Effector memory CD4-positive, alpha-beta T cell (primary cell): ENCODE measurements at places on chromosomes 2 and 18.

DNA sequence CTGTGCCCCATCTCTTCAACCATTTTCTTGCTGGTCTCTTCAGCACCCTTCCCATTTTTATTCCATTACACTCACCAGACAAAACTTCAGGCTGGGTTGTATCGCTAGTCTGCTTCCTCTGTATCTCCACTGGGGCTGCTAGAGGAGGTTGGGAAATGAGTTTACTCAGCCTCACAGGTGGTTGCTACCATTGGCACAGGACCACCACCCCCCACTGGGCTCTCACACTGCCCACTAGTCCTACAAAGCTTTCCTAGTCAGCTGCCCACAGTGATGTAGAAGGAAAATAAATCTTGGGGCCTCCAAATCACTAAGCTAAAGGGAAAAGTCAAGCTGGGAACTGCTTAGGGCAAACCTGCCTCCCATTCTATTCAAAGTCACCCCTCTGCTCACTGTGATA is 12.3 kb upstream of the IL1B start:
- DNase-seq, result no peak
- no peaks in the 10 kb centered on the region for H3K36me3 ChIP-seq
- H3K4me3 ChIP-seq, result no peak overlapping the region
- H3K4me1 ChIP-seq, result no peaks in the 10 kb centered on the region

DNA sequence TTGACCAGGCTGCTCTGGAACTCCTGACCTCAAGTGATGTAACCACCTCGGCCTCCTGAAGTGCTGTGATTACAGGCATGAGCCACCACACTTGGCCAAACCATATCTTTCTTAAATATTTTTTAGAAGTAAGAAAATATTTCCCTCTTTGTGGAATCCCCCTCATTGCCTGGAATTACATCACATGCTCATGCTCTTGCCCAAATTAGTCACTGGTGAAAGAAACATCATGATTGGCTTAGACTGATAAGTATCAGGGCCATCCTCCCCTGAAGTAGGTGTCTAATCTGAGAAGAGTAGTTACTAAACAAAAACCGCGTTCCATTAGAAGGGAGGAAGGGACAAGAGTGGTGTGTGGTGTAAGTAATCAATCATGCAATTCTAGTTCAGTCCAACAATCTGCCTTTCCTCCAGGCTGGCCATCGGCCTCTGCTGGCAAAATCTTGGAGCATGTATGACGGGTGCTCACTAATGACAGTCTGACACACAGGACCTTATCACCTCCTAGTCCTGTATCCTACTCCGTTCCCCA is 52.3 kb upstream of the SCG2 start:
- no peaks in the 10 kb centered on the region for H3K36me3 ChIP-seq
- no peak overlapping the region for H3K4me3 ChIP-seq
- H3K27ac ChIP-seq, result no peak overlapping the region
- no peak for DNase-seq

- no peak overlapping the region for H3K27ac ChIP-seq
- DNase-seq, result no peak
- H3K4me3 ChIP-seq, result no peak overlapping the region
- no peaks in the 10 kb centered on the region for H3K4me1 ChIP-seq
- H3K36me3 ChIP-seq, result no peaks in the 10 kb centered on the region
- no peaks in the 10 kb centered on the region for H3K27me3 ChIP-seq
Observed at GRCh38 chr2:2850859-2851258, 519.8 kb upstream of the MYT1L start.

- H3K27ac ChIP-seq, result no peak overlapping the region
- DNase-seq, result no peak
- no peak overlapping the region for H3K4me3 ChIP-seq
- no peaks in the 10 kb centered on the region for H3K27me3 ChIP-seq
- H3K4me1 ChIP-seq, result no peaks in the 10 kb centered on the region
- H3K36me3 ChIP-seq, result no peaks in the 10 kb centered on the region
Observed at GRCh38 chr2:65172994-65173790, 43.3 kb upstream of the RAB1A start.

GRCh38 chr2:44102790-44103562 is 65.7 kb upstream of the PPM1B start:
- H3K36me3 ChIP-seq, result no peaks in the 10 kb centered on the region
- H3K27me3 ChIP-seq, result no peaks in the 10 kb centered on the region
- H3K4me1 ChIP-seq, result no peaks in the 10 kb centered on the region
- no peak overlapping the region for H3K4me3 ChIP-seq
- no peak overlapping the region for H3K27ac ChIP-seq

DNA sequence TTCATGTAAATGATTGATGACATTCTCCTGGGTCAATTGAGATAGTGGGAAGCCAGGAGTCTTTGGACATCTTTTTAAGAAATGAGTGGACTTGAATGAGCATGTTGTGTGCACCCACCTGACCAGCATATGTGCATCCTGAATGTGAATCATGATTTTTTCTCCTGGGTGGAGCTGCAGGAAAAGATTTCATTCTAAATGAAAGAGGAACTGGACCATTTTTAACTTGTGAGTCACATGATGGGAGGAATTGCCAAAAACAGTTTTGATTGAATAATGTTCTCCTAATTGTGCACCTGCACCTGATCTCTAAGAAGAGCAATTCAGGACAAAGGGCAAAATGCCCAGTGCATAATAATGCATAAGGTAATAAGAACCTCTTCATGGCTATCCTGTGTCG is 32.3 kb downstream of the COPS8 start:
- no peak for DNase-seq
- no peak overlapping the region for H3K27ac ChIP-seq
- no peaks in the 10 kb centered on the region for H3K36me3 ChIP-seq

- peaks cover 4% of the 10 kb centered on the region for H3K27me3 ChIP-seq
- peaks cover 8% of the 10 kb centered on the region for H3K4me1 ChIP-seq
- no peaks in the 10 kb centered on the region for H3K36me3 ChIP-seq
- H3K4me3 ChIP-seq, result no peak overlapping the region
Observed at GRCh38 chr2:36359067-36359466, 3.5 kb downstream of the CRIM1 start.

DNA sequence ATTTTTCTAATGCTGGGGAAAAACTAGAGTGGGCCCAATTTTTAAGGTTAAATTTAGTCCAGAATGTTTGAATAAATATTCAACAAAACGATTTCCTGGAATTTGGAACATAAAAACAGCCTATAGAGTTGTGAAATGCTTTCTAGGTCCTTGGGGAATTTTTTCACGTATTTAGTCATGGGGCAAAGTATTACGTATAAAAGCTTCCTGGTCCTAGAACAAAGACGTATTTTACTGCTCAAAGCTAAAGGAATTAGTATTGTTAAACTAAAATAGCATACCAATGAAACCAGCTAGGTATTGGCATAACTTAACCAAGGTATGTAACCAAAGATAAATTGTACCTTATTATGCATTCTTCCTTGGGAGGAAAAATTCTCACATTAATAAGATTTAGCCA is 1.6 kb downstream of the SESTD1 start:
- no peak overlapping the region for H3K27ac ChIP-seq
- peaks cover 5% of the 10 kb centered on the region for H3K4me1 ChIP-seq
- H3K36me3 ChIP-seq, result no peaks in the 10 kb centered on the region
- DNase-seq, result no peak

DNA sequence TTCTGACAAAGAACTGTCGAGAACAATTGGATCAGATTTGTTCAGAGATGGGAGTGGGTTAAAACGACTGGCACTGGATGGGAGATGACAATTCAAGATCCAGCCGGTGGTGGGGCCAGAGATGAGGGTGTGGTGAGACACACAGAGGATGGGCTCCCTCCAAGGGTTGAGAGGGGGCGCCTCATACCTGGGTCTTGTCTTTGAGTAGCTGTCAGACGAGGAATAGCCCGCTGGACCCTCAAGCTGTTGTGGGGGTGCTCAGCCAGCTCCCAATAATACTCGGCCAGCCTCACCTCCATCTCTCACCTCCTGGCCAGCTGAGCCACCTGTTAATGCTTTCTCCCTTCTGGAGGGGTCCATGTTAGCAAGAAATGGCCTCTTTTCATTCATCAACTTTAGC is 14.0 kb downstream of the INPP5D start:
- DNase-seq, result no peak
- no peaks in the 10 kb centered on the region for H3K27me3 ChIP-seq
- peaks cover 15% of the 10 kb centered on the region for H3K36me3 ChIP-seq
- peaks cover 40% of the 10 kb centered on the region for H3K4me1 ChIP-seq
- H3K4me3 ChIP-seq, result no peak overlapping the region

DNA sequence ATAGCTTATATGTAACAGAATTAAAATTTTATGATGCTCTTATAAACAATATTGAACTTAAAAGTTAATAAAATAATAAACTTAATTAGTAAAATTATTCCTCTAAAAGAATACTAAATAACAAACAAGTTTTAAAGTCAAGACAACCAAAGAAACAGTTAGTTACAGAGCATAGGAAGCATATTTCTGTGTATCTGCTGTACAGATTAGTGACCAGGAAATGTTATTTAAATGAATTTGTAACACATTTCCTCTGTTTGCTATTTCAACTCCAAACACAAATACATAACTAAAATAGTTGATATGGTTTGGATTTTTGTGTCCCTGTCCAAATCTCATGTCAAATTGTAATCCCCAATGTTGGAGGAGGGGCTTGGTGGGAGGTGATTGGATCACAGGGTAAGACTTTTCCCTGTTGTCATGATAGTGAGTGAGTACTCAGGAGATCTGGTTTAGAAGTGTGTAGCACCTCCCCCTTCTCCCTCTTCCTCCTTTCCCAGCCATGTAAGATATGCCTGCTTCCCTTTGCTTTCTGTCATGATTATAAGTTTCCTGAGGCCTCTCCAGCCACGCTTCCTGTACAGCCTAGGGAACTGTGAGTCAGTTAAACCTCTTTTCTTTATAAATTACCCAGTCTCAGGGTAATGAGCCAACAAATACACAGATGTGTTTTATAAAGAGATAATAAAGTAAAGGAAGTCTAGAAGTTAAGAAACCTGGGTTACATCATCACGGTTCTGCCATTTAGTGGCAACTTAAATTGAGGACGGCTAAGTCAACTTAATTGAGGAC is 51.8 kb downstream of the ROCK2 start:
- no peak for DNase-seq
- peaks cover 3% of the 10 kb centered on the region for H3K4me1 ChIP-seq
- H3K27ac ChIP-seq, result no peak overlapping the region
- no peaks in the 10 kb centered on the region for H3K36me3 ChIP-seq
- H3K27me3 ChIP-seq, result no peaks in the 10 kb centered on the region

GRCh38 chr2:106839849-106840595 is 45.9 kb downstream of the ST6GAL2 start:
- H3K27me3 ChIP-seq, result no peaks in the 10 kb centered on the region
- no peak overlapping the region for H3K27ac ChIP-seq
- no peak overlapping the region for H3K4me3 ChIP-seq
- H3K36me3 ChIP-seq, result no peaks in the 10 kb centered on the region
- DNase-seq, result no peak
- H3K4me1 ChIP-seq, result no peaks in the 10 kb centered on the region

- H3K36me3 ChIP-seq, result no peaks in the 10 kb centered on the region
- H3K27me3 ChIP-seq, result no peaks in the 10 kb centered on the region
- H3K27ac ChIP-seq, result no peak overlapping the region
Observed at GRCh38 chr2:119008108-119008507, 66.1 kb downstream of the MARCO start.

- no peak overlapping the region for H3K27ac ChIP-seq
- H3K27me3 ChIP-seq, result no peaks in the 10 kb centered on the region
- no peak for DNase-seq
Observed at GRCh38 chr2:237345411-237345810, 68.6 kb downstream of the COL6A3 start.
